ENCODE measurements at places on chromosomes 3 and 15.

- no peak for ATAC-seq
Observed at GRCh38 chr3:193771011-193771652, 178.1 kb downstream of the OPA1 start.

GRCh38 chr15:67116742-67117141 lies 51.3 kb downstream of the SMAD3 start:
- ATAC-seq: no peak

GRCh38 chr15:96977886-96978285 lies 647.4 kb downstream of the NR2F2 start:
- ATAC-seq: no peak

- ATAC-seq: no peak
Observed at GRCh38 chr3:195460091-195460713, 17.4 kb upstream of the ACAP2 start.

GRCh38 chr3:22907796-22908195 lies 295.3 kb upstream of the UBE2E2 start:
- ATAC-seq: no peak

DNA sequence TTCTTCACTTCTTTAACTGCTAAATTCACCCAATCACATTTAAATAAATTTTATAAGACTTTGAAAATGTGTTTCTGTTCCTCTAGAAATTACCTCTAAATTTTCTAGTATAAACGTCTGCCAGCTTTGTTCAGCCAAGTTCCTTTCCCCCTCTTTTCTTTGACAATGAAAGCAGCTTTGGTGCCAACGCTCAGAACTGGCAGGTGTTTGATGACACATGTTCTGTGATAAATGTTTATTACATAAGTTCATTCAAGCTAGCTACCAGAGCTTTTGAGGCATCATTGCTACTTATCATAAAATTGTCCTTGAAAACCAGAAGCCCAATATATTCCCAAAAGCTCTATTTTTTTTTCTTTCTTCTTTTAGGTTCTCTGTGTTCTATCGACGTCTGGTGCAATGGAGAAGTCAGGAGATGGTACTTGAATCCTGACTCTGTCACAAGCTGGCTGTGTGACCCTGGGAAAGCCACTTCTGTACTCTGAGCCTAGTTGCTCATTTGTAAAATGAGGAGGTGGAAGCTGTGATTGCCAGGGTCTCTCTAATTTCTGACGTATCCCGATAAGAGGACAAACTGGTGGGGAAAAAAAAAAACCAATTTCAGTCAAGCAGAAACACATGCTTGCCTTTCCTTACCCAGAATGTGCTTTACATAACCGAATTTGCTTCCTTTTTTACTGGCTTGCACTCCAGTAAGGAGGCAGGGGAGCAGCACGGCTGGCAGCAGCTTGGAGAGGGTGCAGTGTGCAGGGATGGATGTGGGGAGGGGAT lies 187.1 kb upstream of the LPP start:
- no peak for ATAC-seq

DNA sequence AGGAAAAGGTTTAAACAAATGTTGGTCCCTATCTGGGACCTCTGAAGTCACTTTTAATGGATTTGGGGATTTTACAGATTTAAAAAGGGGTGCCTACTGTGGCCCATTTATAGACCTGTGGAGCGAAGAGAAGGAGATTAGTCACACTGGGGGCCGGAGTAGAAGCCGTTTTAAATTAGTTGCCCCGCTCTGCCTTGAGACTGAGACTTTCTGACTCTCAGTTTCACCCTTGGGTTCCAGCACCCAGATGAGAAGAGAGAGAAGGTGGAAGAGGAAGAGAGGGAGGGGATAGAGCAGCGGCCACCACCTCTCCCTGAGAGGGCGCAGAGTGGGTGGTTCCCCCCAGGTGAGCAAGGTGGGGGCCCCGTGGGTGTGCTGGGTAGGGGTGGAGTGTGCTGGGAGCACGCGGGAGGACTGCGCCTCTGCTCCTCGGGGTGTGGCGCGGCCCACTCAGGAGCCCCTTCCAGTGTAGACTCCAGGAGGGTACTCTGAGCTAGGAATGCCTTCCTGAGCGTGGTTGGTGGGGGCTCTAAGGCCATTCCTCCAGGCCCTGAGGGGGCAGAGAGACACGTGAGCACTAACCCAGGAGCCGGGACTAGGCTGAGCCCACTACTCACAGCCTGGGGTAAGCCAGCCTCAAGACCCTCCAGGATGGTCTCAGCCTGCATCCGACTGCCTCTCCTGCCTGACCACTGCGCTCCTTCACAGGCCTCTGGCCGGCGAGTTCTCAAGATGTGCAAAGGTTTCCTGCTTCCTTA lies 32.6 kb upstream of the RAB6B start:
- no peak for ATAC-seq

- ATAC-seq: no peak
Observed at GRCh38 chr3:108546692-108547091, 36.3 kb upstream of the MYH15 start.

DNA sequence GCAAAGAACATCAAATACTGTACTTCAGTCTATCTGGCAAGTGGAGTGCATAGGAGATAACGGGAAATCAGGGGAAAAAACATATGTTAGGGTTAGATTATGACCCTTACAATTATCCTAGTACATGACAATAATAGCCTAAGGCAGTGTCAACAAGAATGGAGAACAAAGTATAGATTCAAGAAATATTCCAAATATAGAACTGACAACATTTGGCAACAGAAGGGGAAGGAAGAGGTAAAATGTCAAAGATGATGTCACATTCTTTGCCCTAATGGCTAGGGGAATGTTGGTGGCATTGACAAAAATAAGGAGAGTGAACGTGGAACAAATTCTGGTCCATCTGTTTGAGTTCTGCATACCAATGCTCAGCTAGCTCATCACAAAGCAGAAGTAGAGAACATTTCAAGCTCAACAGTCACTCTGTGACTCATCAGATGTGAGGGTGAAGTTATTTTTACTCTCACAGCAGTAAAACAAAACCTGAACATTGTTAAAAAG lies 15.5 kb upstream of the ATP8B4 start:
- peak; percentile 39 for ATAC-seq

DNA sequence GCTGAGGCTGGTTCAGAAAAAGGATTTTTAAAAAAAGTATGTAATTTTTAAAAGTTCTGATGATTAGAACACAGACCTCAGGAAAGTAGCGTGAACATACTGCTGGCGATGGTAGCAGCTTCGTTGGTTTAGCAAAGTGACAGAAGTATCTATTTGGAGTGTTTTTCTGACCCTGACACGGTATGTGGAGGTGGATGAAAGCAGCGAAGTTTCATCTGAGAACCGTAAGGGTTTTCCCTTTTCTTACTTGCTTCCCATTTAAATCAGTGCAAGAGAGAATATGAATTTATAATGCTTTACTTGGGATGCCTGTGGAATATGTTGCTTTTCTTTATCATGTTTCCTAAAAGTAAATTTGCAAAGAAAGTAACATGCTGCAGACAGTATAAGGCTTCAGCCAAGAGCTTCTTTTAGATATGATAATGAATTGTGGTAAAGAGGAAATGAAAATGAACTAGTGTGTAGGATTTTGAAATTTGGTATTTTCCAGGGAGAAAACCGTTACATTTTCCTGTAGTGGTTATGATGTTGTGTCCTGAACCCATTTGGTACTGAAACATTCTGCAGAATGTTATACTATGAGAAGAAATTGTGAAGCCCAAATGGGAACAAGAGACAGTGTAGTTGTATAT lies 3.9 kb downstream of the CHST2 start:
- ATAC-seq: no peak

DNA sequence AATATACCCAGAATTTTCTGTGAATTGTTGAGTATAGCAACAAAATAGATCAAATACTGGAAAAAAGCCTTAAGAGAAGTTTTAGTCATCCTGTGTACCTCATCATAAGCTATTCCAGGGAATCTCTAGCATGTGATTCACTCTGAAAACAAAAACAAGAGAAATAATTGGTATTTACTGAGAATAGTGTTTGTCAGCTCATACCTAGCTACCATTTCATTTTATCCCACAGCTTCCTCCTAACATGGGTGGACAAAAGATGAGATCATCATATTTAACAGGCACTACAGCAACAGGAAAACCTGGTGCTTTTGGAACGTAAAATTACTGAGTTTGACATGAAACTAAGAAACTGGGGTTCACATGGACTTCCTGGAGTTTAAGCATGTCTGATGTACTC lies 753.5 kb upstream of the NECTIN3 start:
- no peak for ATAC-seq

DNA sequence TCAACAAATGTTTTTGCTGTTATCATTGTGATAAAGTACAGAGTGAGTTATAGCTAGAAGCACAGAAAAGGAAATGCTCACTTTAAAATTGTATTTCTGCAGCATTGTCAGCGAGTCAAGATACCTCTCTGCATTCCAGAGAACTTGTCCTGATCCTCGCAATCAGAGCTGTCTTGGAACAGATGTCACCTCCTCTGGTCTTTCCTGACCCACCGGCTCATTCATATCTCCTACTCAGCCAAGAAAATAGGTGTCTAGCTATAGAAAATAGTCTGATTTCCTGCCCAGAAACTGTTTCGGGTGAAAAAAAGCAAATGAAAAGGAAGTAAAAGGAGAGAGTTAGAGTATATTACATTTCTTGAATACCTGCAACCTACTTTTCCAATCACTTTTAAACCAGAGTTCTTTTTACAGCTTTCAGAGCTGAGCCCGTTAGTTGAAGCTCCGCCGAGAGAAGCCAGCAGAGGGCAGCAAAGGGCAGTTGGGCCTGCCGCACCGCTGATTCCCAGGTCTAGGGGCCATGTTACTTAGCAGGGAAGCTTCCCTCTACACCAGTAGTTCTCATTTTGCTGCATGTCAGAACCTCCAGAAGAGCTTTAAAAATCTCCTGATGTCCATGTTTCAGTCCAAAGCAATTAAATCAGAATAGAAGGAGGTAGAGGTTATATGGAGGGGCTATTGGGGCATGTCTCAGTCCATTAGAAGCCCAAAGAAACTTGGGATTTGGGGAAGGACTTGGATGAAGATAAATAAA lies 185.7 kb upstream of the THRB start:
- no peak for ATAC-seq

- peak; percentile 38 for ATAC-seq
Observed at GRCh38 chr15:74365598-74366445, 1.6 kb downstream of the CYP11A1 start.

DNA sequence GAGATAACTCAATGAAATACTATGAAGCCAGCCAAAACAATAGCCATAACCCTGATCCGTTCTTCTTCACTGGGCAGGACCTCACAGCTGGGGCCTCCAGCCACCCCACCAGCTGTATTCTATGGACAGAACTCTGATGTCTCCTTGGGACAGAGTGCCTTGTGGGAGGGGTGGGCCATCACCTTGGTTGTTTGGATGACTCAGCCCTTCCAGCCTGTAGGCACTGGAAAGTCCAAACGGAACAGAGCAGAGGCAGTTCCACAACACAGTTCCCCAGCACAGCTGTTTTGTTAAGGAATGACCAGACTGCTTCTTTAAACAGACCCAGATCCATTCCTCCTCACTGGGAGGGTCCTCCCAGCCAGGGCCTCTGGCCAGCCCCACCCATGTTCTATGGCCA lies 31.9 kb upstream of the ZBED2 start:
- no peak for ATAC-seq

DNA sequence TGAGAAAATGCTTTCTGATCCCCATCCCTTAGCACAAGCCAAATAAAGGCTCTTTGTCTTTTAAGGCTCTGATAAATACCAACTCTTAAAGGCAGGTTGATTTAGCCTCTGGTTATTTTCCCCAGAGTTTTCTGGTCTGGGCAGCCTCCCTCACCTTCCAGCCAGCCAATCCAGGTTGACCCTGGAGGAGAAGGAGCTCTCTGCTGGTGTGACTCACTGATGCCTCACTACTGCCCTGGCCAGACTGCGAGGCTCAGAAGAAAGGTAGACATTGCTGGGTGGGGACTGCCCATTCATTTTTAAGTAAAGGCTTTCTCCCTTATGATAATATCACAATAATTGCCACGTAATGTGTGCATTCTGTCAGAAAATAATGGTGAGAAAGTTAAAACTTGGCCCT lies 37.1 kb downstream of the SLCO3A1 start:
- ATAC-seq: no peak

GRCh38 chr3:110856916-110857315 lies 214.7 kb upstream of the NECTIN3 start:
- ATAC-seq: no peak

GRCh38 chr3:149701206-149701976 lies 43.6 kb upstream of the WWTR1 start:
- ATAC-seq: peak; percentile 56

DNA sequence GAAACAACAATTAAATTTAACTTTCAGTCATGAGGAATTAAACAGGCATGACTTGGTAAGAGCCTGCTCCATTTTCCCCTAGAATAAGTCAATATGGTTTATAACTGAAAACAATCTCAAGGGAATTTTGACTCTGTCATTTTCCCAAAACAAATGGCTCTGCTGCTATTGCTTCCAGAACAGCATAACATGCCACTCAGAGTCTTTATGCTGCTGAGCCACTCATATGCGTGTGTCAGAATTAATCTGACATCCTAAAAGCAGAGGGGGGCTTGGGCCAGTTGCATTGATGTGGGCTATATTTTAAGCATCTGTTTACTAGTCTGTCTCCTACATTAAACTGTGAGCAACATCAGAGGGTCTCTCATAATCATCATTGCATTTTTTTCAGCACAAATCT lies 111.1 kb upstream of the ABI3BP start:
- no peak for ATAC-seq

DNA sequence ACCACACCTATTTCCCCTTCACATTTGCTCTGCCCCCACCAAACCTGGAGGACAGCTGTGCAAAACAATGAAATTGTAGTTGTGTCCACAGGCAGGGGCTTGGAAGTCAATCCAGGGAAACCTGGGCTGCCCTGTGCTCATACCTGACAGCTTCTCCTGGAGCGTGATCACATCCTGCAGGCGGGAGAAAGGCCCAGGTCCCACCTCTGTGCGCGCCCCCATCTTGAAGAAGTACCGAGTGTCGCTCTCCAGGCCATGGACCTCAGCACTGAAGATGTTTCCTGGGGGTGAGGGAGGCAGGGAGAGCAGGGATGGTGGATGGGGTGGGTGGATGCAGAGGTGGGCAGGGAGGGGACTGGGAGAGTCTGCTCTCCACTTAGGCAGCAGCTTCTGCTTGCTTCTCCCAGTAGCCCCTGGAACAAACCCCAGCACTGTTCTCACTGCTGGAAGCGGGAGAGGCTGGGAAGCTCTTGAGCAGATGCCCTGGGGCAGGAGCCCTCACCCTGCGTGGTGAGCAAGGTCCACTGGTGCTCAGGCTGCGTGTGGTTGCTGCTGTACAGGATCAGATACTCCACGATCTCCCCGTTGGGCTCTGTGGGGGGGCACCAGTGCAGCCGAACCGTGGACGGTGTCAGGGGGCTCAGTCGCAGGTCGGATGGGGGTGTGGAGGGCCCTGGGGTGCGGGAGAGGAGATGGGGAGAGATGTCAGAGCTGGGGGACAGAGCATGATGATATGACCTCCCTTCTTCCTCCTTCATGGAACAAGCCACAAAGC lies 10.7 kb upstream of the IGDCC3 start:
- ATAC-seq: no peak

DNA sequence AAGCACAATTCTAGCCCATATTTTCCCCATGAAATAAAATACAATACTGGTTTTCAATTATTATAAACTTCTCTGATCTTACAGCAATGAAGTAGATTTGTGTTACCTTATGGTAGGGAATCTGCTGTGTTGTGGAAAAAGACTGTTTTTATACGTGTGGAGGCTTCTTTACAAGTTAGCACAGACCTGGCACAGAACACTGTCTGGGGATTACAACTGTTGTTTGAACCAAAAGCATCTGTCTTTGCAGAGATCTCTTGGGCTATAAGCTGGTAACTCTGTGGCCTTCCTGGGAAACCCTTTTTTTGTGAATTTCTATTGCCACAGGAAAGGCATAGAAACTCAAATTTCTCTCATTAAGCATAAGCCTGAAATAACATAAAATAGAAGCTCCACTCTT lies 581.9 kb downstream of the TUSC7 start:
- ATAC-seq: no peak
